ENCODE measurements at places on chromosomes 5 and 9. TPM values are rescaled to one million over a fixed set of nuclear protein-coding genes. Genes with fewer than 3 reads are reported as not detected.
A peak's percentile ranks its signal among the peaks of the same experiment; 100 is the strongest.

GRCh38 chr5:134195666-134196065, 18.9 kb upstream of the SKP1 start:
- DNase-seq, result no peak

Gene FKTN
- 20.9 TPM for total RNA-seq

Gene MSMP
- total RNA-seq, result not detected

Gene SPATA6L
- 0.59 TPM for total RNA-seq

GRCh38 chr5:150175536-150175935, 9.0 kb downstream of the CDX1 start:
- no peak for DNase-seq

Gene PRSS3
- total RNA-seq, result not detected

- DNase-seq, result no peak
These were observed 5.1 kb upstream of the SEPTIN8 start for GRCh38 chr5:132782101-132782500.

GRCh38 chr9:119877306-119877705, 508.1 kb upstream of the BRINP1 start:
- DNase-seq, result peak; percentile 55

GRCh38 chr5:115349001-115349817, 52.8 kb upstream of the CCDC112 start:
- DNase-seq, result no peak

All from glutamatergic neuron (in vitro differentiated cells).